ENCODE measurements at places on chromosomes 2 and 18.

DNA sequence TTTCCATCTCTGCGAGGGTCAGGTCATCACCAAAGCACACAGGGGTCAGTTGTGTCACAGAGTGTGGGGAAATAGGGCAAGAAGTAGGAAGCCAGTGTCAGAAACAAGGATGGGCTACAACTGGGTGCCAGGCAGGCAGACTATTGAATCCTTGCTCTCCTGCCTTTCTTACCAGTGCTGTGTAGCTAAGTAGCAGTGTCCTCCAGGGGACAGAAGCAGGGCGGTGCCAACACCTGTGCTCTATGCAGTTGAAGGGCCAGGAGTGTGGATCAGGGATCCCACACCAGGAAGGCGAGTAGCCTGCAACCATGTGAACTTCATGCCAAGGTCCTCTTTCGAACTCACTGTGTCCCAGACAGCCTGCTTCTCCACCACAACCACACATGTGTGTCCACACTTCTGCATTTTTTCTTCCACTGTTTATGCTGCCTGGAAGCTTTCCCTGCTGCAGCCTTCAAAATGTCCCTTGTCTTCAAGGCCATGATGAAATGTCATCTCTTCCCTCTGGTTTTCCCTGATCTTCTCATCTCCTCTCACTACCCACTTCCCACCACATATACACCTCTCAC lies 25.4 kb upstream of the REG3G start:
- DNase-seq, result no peak

DNA sequence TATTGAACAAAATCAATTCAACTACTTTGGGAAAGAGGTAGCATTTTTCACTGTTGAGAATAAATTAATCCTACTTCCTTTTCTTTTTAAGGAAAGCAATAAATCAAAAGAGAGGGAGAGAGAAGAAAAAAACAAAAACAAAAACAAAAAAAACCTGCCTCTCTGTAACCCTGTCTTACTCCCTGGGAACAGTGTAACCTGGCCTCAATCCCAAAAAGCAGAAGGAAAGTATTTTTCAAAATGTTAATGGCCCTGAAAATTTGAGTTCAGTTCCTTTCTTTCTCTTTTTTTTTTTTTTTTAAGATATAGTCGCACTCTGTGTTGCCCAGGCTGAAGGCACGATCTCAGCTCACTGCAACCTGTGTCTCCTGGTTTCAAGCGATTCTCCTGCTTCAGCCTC lies 35.9 kb downstream of the RHOB start:
- DNase-seq, result no peak

GRCh38 chr2:126698376-126698775 lies 42.4 kb downstream of the GYPC start:
- DNase-seq, result no peak

DNA sequence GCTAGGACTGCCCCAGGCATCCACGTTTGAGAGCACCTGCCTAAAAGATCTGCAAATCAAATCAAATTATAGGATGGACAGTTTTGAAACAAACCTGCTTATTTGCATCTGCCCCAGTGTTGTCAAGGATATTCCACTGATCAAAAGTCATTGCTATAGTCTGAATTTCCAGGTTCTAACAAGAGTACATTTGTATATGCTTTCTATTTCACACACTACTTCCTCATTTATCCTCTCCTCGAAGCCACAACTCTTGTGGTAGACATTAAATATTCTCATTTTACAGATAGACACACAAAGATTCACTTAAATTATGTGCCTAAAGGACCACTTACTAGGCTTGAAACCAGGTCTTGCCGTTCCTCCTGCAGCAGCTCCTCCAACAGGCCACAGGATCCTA lies 11.9 kb upstream of the TET3 start:
- no peak for DNase-seq
